ENCODE measurements at places on chromosomes 11 and 22.

DNA sequence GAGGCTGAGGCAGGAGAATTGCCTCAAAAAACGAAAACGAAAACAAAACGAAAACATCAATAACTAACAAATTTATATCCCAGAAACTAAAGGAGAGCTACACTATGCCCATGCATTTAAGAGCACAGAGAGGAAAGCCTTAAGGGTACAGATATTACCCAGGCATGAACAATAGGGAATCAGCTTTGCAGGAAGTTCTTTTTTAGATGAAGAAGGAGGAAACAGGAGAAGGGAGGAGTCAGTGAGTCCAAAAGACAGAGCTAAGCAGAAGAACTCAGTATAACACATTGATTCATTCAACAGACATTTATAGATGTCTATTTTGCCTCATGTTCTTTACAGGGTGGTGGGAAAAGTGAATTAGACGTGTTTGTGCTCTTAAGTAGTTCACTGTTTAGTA, 8.3 kb downstream of the MRPL17 start:
- no peak for DNase-seq

- DNase-seq = no peak
These were observed 32.2 kb downstream of the PARVG start for GRCh38 chr22:44212936-44213335.

DNA sequence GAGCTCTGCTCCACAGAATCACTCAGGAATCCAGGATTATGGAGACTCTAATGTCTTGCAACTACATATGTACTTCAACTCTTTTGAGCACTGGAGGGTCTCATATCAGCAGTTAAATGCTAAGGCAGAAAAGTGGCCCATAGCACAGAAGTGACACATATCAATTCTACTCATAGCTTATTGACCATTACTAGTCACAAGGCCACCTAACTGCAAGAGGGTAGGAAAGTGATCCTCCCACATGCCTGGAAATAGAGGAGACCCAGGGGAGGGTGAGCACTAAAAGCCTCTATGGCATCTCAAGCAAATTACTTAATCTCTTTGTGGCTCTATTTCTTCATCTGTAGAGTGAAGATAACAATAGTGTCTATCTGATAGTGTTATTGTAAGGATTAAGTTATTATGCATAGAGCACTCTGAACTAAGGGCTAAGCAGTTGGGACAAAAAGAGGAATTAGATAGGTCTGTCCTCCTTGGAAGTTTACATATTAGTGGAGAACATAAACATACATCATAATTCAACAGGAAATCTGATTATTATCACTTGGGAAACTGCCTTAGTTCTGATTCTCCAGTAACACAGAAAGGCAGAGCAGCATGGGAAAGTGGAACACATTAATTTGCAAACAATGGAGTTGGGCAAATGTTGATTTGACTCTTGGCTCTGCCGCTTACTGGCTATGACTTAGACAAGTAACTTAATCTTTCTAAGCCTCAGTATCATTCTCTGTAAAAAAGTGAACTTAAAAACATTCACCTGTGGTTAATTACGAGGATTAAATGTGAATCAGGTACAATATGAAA, 25.1 kb upstream of the USP47 start:
- no peak for DNase-seq

DNA sequence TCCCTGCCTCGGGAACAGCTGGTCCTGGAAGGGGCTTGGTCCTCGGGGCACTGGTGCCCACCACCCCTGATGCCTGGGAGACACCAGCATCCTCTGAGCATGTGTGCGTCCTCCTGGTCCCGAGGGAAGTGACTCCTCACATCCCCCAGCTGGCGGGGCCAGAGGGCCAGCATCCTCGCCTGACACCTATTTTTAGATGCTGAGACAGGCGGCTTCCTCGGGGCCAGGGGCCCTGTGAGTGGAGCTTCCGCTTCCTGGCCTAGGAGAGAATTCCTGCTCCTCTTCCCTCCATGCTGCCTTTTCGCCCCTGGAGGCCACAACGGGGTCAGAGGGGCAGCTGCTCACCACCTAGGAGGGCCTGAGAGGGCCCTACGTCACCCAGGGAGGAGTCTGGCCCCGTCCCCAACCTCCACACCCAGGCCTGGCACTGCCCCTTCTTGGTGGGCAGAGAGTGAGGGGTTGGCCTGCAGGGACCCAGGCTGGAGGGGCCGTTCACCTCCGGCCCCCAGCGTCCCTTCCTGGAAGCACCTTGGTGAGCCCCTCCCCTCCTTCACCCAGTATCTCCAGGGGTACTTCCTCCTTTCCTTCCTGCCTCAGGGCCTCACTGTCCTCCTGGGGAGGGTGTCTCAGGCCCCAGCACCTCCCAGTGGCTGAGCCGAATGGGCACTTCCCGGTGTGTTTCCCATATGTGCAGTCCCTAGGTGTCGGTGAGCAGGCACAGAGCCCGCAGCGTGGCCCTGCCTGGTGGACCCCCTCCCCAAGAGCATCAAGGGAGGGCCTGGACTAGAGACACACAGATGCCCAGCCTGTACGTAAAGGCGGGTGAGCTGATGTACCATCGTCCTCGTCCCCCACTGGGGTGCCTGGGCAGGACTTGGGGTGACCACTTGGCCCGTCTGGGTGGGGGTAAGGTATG, 6.1 kb downstream of the CD81 start:
- no peak for DNase-seq

DNA sequence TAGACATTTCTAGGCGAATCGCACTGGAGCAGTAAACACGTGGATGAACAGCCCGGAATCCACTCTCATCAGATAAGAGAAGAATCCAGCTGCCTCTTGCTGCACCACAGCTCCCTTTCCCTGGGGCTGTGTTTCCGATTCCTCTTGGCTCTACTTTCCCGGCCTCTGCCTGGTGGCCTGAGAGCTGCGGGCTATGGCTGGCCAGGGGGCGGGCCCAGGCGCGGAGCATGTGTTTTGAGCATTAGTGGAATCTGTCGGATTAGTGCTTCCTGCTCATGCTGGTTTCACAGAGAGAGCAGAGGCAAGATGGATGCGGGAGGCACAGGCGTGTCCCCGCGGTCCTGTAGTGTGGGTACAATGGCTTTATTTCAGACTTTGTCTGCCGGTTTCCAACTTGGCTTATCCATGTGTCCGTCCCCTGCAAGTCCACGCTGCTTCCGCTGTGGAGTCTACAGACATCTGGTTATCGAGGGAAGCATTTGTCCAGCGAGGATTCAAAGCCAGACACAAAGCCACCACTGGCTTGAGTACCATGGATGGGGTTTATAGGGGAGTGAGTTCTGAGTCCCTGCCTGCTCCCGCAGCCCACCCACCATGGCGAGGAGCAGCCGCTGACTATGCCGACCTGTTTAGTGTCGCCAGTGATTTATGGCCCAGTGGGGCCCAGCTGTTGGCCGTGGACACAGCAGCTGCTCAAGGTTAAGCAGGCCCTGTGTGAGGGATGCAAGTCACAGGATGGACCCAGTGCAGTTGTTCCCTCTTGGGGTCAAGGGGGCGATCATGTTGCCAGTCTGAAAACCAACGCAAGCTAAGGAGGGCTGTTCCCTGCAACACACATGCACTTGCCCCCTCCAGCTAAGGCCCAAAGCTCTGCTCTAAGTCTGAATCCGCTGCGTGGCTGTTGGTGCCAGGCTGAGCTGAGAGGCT, 43.3 kb upstream of the EP300 start:
- peak; percentile 31 for DNase-seq

DNA sequence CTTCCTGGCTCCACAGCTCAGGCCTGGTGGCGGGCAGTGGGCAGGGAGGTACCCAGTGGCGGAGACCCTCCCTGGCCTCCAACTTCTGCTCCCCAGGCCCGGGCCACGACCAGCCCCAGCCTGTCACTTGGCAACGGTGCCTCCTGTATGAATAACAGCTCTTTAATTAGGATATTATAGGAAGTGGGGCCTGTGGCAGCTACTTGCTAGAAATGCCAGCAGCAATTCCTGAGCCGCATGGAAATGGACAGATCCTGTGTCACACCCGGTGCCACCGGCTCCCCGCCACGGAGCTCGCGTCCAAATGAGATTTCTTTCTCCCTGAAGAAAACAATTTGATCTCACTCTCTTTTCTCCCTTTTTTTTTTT, 104.5 kb downstream of the CHST1 start:
- DNase-seq = no peak

- no peak for DNase-seq
These were observed 72.2 kb downstream of the KCNQ1 start for GRCh38 chr11:2517016-2517385.

DNA sequence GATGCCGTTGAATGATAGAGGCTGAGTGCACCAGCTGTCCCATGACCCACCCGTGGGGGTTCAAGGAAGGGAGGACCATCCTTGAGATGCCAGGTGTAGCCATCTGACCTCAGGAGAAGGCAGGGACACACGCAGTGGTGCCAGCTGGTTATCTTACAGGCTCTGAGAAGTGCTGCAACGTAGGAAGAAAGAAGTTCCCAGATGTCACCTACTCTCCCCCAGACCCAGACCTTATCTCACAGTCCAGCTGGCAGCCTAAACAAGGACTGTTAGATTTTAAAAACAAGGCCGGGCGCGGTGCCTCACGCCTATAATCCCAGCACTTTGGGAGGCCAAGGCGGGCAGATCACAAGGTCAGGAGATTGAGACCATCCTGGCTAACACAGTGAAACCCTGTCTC, 1307.6 kb downstream of the TBC1D22A start:
- no peak for DNase-seq

DNA sequence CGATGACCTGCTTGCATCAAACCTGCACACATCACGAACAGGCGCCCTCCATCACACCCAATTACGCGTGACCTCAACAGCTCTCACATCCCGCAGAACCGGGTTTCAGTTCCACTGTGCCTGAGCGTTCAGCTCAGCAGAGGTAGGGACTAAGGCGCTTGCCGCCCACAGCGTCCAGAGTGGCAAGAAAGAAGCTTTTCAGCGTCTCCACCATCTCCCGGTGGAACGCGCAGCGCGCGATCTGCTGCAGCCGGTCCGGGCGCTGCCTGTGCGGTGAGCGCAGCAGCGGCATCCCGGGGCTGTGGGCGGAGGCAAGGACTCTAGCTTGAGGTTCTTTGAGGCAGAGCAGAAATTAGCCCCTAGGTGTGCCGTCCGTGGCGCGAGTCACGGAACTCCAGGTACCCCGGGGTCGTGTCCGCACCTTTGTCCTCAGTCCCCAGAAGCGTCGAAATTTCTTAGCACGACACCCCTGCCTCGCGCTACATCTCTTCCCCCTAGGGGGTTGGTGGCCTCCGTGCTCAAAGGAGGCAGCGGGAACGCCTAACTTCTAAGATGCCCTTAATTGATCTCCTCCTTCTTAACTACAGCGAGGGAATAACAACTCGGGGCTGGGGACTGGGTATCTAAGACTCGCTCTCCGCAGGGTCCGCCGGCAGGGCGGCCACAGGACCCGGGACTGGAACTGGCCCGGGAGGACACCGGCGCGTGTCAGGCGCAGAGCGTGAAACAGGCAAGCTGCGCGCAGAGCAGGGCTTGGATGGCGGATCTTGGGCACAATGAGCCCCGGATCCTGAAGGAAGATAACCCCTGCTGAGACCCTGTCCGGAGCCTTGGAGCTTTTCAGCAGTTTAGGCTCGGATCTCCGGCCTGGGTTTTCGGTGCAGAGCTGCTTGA, 1.7 kb upstream of the CALCA start:
- DNase-seq = no peak

- DNase-seq = peak; percentile 87
These were observed 120.9 kb downstream of the ME3 start for GRCh38 chr11:86551288-86552092.

DNA sequence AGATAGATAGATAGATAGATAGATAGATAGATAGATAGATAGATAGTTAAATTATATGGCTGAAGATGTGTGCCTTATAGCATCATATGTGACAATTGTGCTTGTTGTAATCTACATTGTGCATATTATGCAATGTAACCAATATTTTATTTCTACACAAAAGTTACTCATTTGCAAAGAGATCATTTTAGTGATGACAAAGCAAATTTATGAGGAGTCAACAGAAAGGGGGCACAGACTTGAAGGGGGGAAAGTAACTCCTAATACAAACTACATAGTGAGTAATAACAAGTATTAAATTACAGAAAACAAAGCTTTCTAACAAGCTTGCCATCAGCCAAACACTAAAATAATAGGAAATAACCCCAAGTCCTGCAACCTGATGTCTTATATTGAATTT, 106.8 kb downstream of the MUC15 start:
- DNase-seq = no peak

DNA sequence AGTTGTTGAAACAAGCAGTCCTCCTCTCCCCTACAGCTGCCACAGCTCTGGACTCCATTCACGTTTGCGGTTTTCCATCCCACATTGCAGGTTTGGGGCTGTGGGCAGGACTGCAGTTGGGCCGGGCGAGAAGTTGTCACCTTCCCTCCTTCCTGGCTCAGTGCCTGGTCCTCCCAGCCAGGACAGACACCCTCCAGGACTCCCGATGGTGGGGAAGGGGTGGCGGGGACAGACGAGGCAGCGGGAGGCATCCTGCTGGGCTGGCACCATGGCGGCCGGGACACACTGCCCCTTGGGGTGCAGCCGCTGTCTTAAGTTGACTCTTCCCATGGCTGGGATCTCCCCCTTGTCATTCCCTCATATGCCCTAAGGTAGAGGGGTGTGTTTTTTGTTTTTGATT, 615.2 kb downstream of the BRD1 start:
- DNase-seq = no peak

GRCh38 chr11:12473381-12473780, 96.0 kb downstream of the PARVA start:
- DNase-seq = no peak

GRCh38 chr22:28443526-28443876, 236.1 kb downstream of the TTC28 start:
- DNase-seq = no peak

DNA sequence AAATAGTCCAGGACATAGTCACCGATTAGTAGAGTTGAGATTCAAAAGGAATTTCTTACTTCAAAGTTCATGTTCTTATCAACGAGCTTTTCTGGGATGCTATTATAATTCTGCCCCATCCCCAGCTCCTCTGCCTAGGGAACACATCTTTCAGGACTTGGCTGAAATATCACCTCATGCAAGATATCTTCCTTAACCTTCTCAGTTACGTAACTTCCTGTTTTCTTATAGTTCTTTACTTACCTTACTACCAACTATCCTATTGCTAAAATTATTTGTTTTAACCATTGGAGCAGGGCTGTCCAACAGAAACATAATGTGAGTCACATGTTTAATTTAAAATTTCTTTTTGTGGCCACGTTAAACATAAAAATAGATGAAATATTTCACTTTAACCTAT, 2.3 kb downstream of the NARS2 start:
- DNase-seq = no peak

- DNase-seq = peak; percentile 83
These were observed 10.8 kb downstream of the EHF start for GRCh38 chr11:34631737-34632104.

Data from HT-29 (cell line).